ENCODE measurements at places on chromosomes 4 and X.

GRCh38 chr4:13207226-13207625 lies 276.9 kb downstream of the RAB28 start:
- DNase-seq = no peak

DNA sequence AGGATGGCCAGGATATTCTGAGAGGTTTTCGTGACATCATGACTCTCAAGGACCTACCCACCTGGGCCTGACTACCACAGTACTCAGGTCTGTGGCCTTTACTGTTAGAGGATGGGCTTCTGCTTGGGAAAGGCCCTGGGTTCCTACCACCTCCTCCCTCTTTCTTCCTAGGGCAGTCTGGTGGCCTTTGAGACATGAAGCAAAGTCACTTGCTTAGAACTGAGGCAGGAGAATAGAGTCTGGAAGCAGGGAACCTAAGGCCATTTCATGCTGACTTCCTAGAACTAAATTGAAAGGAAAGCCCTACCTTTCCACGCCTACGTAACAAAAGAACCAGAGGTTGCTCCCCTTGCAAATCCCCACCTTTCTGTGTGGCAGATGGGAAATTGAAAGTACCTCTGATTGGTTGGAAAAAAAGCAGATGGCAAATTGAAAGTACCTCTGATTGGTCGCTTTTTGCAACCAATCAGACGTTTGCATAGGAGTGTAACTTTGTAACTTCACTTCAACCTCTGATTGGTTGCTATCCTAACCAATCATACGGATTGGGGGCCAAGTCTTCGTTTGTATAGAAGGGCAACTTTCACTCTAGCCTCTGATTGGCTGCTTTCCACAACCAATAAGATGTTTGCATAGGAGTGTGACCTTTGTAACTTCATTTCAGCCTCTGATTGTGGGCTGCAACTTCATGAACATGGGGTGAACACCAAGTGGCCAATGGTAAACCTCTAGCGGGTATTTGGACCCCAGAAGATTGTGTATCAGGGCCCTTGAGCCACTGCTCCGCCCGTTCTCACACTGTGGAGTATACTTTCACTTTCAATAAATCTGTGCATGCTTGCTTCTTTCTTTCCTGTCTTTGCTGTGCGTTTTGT lies 9.9 kb upstream of the AKAP14 start:
- no peak for DNase-seq

DNA sequence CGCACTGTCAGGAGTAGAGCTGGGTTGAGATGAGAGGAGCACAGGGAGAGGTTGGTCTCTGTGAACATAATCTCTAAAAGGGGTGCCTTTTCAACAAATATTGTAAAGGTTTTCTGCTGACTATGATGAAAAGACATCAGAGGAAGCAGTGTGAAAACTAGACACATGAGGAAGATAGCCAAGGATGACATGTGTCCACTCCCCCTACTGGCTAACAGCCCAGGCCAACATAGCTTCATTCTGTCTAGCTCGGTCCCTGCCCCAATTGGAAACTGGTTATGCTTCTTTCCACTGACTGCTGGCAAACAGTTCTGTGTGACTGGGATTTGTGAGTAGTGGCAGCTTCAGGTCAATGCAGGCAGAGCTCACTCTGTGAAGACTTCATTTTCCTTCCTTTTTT lies 115.4 kb upstream of the ESX1 start:
- no peak for DNase-seq

GRCh38 chrX:27675493-27675892 lies 85.3 kb downstream of the DCAF8L2 start:
- no peak for DNase-seq

DNA sequence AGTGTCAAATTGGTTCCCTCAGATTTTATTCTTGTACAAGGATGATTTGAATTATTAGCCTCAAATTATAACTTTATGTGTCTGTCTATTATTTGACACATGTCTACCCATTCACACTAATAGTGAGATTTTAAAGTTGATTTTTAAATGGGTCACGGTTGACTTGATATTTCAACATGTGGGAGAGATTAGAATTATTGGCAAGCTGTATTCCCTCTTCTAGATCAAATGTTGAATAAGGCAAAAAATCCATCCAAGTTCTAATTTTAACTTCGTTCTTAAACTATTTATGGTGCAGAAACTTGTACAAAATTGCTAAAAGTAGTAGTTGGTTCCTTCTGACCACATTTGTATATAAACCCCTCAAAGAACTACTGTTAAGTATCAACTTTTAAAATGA lies 1498.0 kb downstream of the STIM2 start:
- DNase-seq = no peak
